Heart left ventricle (tissue), 16 donors: ENCODE measurements at places on chromosomes 1 and 21.

DNA sequence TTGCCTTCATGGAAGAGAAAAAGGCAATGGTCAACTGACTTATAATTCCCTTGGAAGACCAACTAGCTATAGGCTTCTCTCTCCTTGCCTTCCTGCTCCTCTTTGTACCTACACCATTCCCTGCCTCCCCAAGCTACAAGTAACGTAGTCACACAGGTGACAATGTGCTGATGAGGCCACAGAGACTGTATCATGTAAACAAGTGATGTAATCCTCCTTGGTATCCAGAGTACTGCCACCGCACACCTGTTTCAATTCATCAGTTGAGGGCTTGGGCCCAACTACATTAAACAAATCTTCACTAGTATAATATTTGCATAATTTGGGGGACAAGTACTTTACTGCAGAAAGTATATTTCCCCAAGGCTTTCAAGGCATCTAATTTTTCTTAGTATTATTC is 76.4 kb upstream of the SCYL3 start:
- no peak for DNase-seq
- no peaks in the 10 kb centered on the region for H3K27me3 ChIP-seq
- H3K4me3 ChIP-seq = no peak overlapping the region

DNA sequence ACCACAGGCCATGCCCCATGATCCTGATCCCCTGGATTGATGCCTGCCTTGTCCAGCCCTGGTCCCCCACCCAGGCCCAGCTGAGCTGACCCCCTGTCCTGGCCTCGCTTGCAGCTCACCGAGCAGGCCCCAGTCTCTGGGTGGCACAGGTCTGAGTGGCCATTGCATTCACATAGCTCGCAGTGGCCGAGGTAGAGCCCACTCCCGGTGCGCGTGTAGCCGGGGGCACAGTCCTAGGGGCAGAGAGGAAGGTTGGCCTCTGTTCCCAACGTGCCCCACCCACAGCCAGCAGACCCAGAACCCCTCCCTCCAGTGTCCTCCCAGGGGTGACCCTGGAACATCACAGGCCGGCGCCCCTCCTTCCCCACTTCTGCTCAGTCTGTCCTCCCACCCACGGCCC is 51.9 kb downstream of the LDLRAD2 start:
- H3K27ac ChIP-seq = no peak overlapping the region
- no peak for DNase-seq
- H3K4me3 ChIP-seq = no peak overlapping the region
- no peaks in the 10 kb centered on the region for H3K27me3 ChIP-seq

DNA sequence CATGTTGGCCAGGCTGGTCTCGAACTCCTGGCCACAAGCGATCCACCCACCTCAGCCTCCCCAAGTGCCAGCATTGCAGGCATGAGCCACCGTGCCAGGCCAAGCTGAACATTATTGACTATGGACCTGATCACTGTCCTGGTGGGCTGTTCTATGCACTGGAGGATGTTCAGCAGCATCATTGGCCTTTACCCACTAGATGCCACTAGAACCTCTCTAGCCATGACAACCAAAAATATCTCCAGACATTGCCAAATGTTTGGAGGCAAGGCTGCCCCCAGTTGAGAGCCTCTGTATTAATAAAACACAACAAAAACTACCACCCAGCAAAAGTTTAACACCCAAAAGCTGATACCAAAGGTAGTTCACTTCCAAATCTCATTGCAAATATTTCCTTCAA is 110.8 kb upstream of the SOD1 start:
- H3K27ac ChIP-seq = no peak overlapping the region
- no peak overlapping the region for H3K4me3 ChIP-seq
- no peaks in the 10 kb centered on the region for H3K4me1 ChIP-seq
- no peaks in the 10 kb centered on the region for H3K27me3 ChIP-seq
- no peak for DNase-seq
- no peaks in the 10 kb centered on the region for H3K36me3 ChIP-seq

- no peak for DNase-seq
- no peaks in the 10 kb centered on the region for H3K4me1 ChIP-seq
- H3K4me3 ChIP-seq = no peak overlapping the region
- peaks cover 8% of the 10 kb centered on the region for H3K27me3 ChIP-seq
- H3K36me3 ChIP-seq = no peaks in the 10 kb centered on the region
- no peak overlapping the region for H3K27ac ChIP-seq
These were observed 174.0 kb upstream of the KAZN start for GRCh38 chr1:14424325-14425002.

GRCh38 chr1:26067432-26067911 is at the start of gene TRIM63:
Gene TRIM63, minus strand, starts transcription at chr1:26067630. Its CDS starts 136 bp downstream, at chr1:26067494.
- H3K4me3 ChIP-seq = peak within 1 kb of the TSS; percentile 53
- DNase-seq = peak; percentile 71
- no peaks in the 10 kb centered on the region for H3K27me3 ChIP-seq
- H3K36me3 ChIP-seq = peaks cover 2% of the 10 kb centered on the region
- H3K4me1 ChIP-seq = no peaks in the 10 kb centered on the region

DNA sequence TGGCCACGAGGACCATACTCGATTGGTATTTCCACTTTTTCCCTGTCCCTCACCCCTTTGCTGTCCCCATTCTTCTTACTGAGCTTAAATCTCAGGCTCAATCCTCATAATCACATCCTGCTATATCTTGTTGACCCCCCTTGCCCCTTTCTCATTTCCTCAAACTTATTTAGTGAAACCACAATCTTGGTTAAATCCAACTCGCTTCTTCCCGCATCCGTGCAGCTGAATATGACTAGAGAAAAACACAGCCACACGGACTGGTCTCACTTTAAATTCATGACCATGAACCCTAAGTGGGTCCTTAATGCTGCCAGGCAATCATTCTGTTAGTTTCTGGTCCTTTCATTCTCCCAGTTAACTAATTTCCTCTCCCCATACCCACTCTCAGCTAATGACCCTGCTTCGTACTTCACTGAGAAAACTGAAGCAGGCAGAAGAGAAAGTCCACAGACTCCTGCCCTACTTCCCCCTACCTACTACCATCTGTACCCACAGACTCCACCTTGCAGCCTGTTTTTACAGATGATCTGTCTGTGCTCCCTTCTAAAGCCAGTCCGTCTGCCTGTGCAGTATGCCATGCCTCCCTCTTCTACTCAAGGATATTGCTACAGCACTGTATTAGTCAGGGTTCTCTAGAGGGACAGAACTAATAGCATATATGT is 96.8 kb upstream of the LMO4 start:
- no peak for DNase-seq
- H3K36me3 ChIP-seq = no peaks in the 10 kb centered on the region
- H3K27me3 ChIP-seq = no peaks in the 10 kb centered on the region
- H3K4me3 ChIP-seq = no peak overlapping the region
- no peaks in the 10 kb centered on the region for H3K4me1 ChIP-seq

DNA sequence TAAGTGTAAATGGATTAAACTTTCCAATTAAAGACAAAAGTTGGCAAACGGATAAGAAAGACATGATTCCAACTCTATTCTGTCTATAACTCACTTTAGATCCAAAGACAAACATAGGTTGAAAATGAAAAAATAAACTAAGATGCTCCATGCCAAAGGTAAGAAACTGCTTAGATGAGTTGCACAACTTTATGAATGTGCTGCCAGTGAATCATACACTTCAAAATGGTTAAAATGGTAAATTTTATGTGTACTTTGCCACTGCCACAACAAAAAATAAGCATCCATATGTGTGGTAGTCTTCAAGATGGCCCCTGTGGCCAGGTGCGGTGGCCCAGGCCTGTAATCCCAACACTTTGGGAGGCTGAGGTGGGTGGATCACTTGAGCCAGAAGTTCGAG is 45.0 kb downstream of the NSL1 start:
- no peak overlapping the region for H3K27ac ChIP-seq
- no peaks in the 10 kb centered on the region for H3K4me1 ChIP-seq
- DNase-seq = no peak

GRCh38 chr1:198788561-198789064 is 149.8 kb downstream of the PTPRC start:
- H3K27me3 ChIP-seq = no peaks in the 10 kb centered on the region
- H3K4me3 ChIP-seq = no peak overlapping the region
- no peaks in the 10 kb centered on the region for H3K4me1 ChIP-seq
- no peak for DNase-seq

GRCh38 chr21:42850866-42851391 is 28.4 kb downstream of the WDR4 start:
- no peak for DNase-seq
- H3K36me3 ChIP-seq = no peaks in the 10 kb centered on the region
- no peaks in the 10 kb centered on the region for H3K27me3 ChIP-seq
- H3K4me3 ChIP-seq = no peak overlapping the region
- no peaks in the 10 kb centered on the region for H3K4me1 ChIP-seq

GRCh38 chr1:63988941-63989340 is 214.5 kb upstream of the UBE2U start:
- H3K27me3 ChIP-seq = no peaks in the 10 kb centered on the region
- no peak overlapping the region for H3K4me3 ChIP-seq
- no peaks in the 10 kb centered on the region for H3K36me3 ChIP-seq

DNA sequence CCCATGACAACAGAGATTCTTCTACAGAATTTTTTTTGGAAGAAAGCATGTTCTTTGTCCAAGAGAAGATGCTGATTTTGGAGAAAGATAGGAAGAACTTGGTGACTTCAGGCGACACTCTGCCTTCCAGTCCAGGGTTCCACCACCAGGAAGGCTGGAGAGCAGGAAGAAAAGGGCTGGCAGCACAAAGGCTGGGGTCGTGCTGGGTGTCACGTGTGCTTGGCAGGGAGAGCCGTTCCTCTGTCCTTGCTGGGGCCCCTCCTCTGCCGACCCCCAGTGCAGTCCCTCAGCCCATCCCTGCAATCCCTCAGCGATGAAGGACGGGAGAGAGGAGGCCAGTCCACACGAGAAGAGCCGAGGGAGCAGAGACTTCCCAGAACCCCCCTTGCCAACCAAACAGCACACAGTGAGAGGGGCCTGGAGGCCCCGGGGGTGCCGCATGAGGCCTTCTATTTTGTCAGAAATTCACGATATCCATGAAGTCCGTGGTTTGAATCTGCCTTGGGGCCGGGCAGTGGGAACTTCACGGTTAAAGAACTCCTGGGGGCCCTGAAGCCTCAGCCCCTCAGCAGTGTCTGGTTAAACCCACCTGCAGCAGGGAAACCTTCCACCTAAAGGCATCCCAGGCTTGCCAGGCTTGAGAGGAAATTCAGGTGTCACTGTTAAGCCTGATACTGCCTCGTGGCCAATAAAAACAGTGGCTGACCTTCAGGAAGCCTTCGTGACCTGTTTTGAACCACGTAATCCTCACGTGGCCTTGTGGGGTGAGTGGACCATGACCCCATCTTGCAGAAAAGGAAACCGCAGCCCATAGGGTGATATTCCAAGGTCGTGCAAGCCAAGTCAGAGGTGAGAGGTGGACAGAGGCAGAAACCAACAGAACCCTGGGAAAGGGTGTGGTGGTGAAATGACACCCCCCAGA is 3.4 kb downstream of the KRTAP10-12 start:
- no peak for DNase-seq
- H3K4me3 ChIP-seq = no peak overlapping the region
- peaks cover 15% of the 10 kb centered on the region for H3K27me3 ChIP-seq
- H3K27ac ChIP-seq = no peak overlapping the region
- no peaks in the 10 kb centered on the region for H3K36me3 ChIP-seq

DNA sequence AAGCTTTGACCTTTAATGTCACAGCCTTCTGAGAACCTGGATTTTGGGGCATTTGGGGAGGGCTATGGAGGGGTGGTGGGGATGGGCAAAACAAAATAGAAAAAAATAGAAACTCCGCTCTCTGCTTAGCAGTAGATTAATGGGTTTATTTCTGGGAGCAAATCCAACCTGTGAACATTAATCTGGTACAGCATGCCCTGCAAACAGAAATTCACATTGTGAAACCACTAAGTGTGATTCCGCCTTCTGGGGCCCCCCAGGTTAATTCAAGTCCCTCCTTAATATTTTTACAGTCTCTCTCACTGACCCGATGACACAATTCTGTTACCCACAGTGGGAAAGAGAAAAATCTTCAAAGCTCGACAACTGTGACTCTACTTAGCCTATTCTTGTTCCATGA is 76.4 kb downstream of the TIAM1 start:
- no peaks in the 10 kb centered on the region for H3K27me3 ChIP-seq
- H3K27ac ChIP-seq = no peak overlapping the region
- H3K4me3 ChIP-seq = no peak overlapping the region
- no peaks in the 10 kb centered on the region for H3K36me3 ChIP-seq
- DNase-seq = no peak
- H3K4me1 ChIP-seq = peaks cover 4% of the 10 kb centered on the region

GRCh38 chr1:212467843-212468482 is 35.2 kb downstream of the NENF start:
- H3K4me3 ChIP-seq = no peak overlapping the region
- H3K36me3 ChIP-seq = no peaks in the 10 kb centered on the region
- H3K27me3 ChIP-seq = no peaks in the 10 kb centered on the region
- H3K4me1 ChIP-seq = peaks cover 3% of the 10 kb centered on the region
- DNase-seq = no peak

DNA sequence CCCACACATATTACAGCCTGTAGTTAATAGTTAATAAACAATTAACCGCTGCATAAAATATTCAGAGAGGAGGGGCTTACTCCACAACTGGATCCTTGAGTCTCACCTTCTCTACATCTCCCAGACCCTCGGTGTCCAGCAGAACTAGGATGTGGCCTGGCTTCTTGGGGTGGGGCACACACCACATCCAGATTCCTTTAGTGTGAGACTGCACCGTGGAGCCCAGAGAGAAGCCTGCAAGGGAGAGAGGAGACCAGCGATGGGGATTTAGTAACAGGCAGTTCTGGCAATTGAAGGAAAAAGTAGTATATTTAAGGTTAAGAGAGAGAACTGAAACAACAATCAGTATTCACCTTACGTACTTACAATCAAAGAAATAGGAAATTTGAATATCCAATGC is 4.9 kb downstream of the GBP1 start:
- H3K36me3 ChIP-seq = no peaks in the 10 kb centered on the region
- DNase-seq = no peak
- H3K27me3 ChIP-seq = no peaks in the 10 kb centered on the region
- H3K4me1 ChIP-seq = no peaks in the 10 kb centered on the region
